ENCODE measurements at places on chromosomes 3 and 15.

- DNase-seq = no peak
These were observed 152.3 kb downstream of the AKAP13 start for GRCh38 chr15:85532689-85533088.

- no peak for DNase-seq
These were observed 155.7 kb downstream of the PLCL2 start for GRCh38 chr3:17040322-17040989.

DNA sequence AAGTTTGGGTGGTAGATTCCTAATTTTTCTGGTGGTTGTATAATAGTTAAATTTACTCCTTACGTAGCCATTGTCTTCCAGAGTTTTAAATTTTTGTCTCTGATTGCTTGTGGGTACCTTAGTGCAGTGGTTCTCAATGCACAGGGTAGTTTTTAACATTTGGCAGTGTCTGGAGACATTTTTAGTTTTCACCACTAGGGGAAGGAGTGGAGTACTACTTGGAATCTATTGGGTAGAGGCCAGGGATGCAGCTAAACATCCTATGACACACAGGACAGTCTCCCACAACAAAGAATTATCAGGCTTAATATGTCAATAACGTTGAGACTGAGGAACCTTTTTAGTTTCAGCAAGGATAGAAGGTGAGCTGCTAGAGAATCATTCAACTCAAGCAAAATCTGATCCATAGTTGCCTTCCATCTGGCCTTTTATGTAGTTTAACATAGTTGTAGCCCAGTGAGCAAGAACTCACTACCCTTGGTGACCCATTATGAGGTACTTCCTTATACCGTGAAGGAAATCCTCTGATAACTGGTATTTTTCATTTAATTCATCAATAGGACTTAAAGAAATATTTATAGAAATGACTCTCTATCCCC lies 8.6 kb upstream of the STX19 start:
- DNase-seq = peak; percentile 48

DNA sequence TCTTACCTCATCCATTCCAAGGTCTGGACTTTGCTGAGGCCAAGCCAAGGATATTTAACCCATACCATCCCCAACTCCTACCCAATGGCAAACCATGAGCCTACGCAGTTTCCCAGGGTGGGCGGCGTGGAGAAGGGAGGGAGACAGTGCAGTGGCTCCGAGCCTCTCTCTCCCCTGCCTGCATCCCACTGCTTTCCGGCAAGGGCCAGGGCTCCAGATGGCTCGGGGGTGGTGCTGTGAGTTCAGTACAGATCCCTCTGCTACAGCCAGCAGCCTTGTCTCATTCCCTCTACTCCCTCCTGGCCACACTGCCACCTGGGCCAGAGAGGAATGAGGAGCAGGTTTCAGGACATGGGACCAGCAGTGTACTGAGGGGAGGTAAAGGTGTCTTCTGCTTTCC lies 44.3 kb upstream of the APEH start:
- no peak for DNase-seq

- DNase-seq = no peak
These were observed 22.6 kb upstream of the C3orf70 start for GRCh38 chr3:185175370-185175987.

DNA sequence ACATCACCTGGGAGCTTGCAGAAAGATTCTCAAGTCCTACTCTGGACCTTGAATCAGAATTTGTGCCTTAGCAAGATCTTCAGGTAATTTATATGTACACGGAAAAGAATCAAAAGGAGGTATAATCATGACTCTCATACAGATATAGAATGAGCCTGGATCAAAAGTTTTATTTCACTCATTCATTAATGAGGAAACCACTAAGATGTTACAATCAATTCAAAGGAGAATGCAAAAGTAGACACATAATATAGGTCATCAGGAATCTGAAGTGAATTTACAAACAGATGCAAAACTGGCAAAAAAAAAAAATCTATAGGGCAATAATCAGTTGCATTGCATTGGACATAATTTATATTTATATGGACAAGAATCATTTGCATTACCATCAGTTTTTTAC lies 195.4 kb upstream of the TLE3 start:
- DNase-seq = no peak

Measured in fibroblast of the aortic adventitia (primary cell).